HEK293T (cell line): ENCODE measurements at places on chromosomes 5 and 9.

- no peak for DNase-seq
Measured at GRCh38 chr9:4904322-4905134, 80.5 kb upstream of the JAK2 start.

DNA sequence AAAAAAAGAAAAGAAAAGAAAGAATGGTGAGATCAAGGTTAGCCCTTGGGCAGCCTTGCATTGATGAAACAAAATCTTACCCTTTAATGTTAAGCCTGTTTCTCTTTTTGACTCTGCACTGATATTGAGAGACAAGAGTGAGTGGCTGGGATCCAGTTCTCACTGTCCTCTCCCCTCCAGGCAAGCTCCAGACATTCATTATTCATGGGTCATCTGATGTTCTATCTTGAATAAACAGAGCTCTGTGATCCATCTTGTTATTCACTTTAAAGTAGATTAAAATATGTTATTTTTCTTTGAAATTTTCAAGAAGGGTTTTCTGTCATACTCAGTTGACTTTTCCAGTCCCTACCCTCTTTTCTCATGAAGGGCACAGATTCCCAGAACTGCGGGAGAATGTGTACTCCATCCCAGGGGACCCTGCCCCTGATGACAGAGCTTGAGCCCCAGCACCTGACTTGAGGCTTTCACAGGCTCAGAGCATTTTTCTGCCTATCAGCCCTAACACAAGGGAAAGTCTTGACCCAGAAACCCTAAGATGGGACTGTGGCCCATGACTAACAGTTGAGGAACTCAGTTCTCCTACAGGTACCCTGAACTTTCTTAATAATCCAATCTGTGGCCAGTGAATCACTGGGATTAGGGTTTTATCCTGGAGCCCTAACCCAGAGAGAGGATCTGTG lies 24.1 kb downstream of the ACTL7B start:
- no peak for DNase-seq

- DNase-seq = no peak
Measured at GRCh38 chr9:79490657-79491248, 81.0 kb upstream of the TLE4 start.

DNA sequence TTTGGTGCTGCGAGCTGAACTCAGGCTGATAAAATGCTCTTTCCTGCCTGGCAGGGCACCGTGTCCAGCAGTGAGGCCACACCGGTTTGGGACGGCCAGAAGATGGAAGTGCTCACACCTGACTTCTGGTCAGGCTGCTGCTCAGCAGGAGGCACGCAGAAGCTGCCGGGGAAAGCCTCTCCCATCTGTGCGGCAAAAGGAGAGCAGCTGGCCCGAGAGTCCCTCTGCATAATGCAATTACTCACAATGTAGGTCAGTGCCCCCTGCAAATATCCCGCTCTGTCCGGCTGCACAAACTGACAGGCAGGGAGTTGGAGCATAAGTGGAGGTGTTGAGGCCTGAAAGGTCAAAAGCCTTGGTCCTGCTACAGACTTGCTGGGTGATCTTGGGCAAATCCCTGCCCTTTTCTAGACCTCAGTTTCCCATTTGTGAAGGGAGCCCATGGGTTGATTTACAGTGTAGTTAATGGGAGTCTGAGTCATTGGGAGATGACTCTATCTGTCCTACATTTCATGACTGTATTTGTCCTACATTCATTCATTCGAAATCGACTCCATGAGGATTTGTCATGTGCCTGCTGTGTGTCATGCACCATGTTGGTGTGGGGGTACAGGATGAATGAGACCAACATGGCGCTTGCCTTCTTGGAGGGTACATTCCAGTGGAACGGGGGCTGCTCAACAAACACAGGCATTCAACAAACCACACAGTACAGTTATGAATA lies 61.8 kb upstream of the TBC1D2 start:
- DNase-seq = no peak

GRCh38 chr9:107350443-107350842 lies 67.4 kb downstream of the RAD23B start:
- no peak for DNase-seq

DNA sequence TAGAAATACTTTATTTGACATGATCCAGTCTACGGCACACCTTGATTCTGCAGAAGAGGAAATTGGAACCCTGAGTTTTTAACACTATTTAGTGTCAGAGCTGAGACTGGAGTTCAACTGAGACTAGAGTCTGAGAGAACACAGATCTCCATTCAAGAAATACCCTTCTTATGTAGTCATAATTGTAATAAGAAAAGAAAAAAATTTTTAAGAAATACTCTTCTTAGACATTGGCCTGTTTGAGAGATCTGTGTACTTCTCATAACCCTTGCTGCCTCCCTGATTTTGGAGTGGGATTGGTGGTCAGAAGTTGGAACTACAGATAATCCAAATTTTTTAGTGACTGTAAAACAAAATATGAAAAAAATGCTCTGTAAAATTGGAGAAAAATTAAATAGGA lies 253.4 kb downstream of the ARRDC3 start:
- no peak for DNase-seq

- no peak for DNase-seq
Measured at GRCh38 chr5:111119221-111119620, 27.1 kb downstream of the WDR36 start.

DNA sequence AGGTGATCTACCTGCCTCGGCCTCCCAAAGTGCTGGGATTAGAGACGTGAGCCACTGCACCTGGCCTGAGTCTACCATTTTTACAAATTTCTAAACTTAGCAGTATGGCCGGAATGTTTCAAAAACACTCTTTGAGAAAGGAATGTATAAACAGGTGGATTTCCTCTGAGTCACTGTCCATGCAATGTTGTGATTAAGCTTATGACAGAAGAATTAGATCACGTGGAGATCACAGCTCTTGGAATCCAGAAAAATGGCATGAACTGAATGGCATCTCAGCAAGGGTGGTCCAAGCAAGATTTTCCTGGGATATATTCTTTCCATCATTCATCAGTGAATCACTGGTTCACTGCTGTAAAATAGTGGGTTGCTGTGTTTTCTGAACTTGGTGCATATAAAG lies 865.0 kb downstream of the PTPRD start:
- DNase-seq = no peak

DNA sequence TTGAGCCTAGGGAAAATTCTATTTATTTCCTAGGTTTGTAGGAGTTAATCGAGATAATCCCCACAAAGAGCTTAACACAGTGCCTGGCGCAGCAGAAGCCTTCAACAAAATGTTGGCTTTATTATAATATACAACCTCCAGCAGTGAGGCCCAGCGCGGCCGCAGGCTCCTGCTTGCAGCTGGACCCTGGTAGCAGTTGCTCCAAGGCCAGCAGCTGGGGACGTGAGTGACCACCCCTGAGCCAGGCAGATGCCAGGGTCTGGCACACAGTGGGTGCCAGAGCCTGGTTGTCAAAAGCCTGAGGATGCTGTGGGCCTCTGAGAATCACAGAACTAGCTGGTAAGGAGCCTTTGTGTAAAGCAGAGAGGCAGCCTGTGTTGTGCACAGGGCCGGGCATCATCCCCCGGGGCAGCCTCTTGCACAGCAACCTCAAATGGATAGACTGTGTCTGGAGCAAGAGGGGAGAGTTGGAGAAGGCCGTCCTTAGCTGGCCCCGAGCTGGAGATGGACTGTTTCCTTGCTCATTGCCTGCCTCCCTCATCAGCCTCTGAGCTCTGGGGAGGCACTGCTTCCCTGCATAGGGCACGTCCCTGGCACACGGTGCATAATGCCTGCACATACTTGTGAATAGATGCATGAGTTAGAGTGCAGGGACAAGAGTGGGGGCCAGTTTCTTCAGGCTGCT lies 17.3 kb downstream of the CSF1R start:
- DNase-seq = no peak

- DNase-seq = no peak
Measured at GRCh38 chr5:111234125-111234524, 9.9 kb downstream of the CAMK4 start.

DNA sequence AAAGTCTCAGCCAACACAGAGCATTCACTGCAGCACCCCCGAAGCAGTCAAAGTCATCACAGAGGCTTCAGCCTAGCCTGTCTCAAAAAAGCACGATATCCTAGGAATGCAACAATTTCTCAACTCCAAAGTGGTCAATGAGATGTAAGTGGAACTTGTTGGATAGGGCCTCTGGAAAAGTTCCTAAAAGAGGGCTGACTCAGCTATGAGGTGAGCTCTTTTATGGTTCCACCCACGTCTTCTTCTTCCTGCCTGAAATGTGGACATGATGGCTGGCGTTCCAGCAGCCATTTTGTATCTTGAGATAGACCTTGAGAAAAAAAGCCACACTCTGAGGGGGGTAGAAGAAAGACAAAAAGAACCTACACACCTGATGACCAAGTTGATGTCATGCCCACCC lies 32.5 kb upstream of the TRIO start:
- no peak for DNase-seq

DNA sequence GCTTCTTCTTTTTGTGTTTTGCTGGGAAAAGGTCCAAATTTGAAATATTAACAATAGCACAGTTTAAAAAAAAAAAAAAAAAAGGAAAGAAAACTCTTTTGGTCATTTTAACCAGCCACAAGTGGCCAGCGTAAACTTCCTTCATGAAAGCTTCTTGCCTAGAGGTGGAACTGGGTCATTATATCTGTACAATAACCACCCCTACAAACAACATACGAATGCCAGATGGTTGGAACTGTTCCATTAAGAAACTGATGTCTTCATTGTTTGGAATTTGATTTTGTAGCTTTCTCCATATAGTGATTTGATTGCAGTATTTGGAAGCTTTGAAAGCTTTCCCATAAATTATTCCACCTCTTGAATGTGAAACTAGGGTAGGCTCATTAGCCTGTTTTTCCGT lies 18.3 kb upstream of the LPAR1 start:
- DNase-seq = no peak

DNA sequence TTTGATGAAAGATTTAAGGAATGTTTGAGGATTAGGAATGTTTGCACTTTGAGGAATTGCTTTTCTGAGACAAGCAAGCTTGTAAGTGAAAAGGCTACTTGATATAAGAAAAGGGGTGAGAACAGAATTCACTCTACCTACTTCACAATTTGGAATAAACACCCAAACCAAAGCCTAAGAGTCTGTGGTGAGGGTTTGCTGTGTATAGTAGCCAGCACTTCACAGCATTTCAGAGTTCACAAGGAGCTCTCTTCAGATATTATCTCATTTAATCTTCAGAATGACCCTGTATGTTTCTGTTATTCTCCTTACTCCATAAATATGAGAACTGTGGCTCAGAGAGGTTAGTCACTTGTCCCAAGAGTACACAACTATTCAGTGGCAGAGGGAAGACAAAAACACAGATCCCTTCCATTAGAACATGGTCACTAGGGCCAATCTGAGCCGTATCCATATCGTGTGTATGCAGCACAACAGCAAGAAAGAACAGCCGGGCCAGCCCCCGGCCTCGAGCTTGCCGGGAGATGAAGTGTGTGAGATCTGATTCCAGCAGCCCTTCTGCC lies 92.4 kb downstream of the FRMD3 start:
- DNase-seq = no peak

- no peak for DNase-seq
Measured at GRCh38 chr5:96922499-96923244, 13.2 kb upstream of the LNPEP start.

DNA sequence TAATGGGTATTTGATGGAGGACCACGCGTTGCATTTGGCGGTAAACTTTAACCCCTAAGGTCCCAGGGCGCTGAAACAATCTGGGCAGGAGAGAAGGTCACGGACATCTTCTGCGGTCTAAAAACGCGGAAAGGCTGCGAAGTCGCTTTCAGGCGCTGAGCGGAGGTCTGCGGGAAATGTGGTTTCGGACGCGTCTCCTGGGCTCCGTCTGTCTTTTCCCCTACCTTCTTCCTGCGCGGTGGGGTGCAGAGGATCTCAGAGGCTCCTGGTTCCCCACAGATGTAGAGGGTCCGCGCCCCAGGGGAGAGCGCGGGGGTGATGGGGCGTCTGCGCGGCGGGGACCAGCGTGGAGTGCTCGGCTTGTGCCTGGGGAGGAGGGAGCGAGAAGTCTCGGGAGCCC lies 58.4 kb downstream of the ZNF510 start:
- DNase-seq = no peak

DNA sequence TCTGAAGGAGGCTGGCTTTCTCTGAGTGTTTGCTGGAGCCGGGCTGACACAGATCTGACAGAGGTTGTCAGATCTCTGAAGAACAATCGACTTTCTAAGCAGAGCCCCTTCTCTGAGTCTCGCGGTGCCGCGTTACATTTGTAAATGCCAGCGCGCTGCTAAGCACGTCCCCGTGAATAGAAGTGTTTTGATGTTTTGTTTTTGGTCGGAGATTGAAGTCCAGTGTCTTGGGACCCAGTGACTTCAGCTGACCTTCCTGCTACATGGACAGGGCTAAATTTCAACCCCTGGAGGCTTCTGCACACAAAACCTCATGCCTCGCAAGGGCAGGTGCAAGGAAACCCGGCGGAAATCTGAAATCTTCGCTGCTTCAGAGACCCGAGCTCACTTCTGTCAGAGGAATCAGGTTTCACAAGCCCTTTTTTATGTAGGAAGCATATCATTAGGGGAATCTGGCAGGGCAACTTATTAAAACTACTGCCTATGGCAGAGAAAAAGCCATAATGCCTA lies 27.2 kb downstream of the NEUROG1 start:
- peak; percentile 48 for DNase-seq

DNA sequence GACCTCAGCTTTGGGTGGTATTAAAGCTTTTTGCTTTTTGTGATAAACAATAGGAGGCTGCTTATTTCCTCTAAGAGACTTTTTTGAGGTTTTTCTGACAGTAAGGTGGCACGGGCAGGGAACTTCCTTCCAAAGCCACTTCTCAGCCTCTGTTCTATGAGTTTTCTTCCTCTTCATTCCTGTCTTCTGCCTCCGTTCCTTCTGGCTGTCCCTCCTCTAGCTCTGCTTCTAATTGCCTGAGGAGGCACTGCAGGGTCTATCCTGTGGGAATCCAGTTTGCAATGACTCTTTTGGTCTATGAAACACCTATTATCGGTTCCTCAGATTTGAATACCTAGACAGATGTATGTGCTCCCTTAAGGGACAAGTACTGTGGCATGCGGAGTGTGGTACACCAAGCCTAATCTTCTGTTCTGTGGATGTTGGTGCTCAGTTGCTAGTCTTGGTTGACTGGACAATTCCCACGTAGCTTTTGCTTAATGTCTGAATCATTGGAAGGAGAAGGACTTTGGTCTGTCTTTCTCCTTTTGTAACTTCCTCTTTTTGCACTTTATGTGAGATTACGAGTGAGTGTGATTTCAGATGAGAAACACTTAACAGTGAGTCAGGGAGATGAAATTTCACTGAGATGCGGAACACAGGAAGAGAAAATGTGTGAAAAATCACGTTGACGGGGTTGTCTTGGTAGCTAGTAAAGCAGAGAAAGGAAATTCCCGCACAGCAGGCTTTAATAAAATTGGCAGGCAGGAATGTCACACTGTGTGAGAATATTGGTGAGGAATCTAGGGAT lies 305.2 kb downstream of the EFNA5 start:
- DNase-seq = no peak

- no peak for DNase-seq
Measured at GRCh38 chr9:131982671-131983239, 96.9 kb downstream of the MED27 start.

DNA sequence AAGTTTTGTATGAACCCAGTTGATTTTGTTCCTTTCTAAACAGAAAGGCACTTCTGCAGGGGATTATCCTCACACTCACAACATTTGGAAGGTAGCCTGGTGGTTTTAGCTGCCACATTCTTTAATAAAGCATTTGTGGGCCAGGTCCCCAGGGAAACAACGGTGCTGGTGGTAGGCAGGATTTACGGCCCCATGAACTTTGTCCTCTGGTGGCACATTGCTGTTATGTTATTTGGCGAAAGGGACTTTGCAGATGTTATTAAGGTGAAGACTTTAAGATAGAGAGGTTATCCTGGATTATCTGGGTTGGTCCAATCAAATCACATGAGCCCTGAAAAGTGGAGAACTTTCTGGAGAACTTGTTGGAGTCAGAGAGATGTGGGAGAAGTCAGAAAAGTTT lies 86.3 kb upstream of the C9orf72 start:
- DNase-seq = no peak
